ENCODE measurements at places on chromosomes 7 and 10. TPM values are rescaled to one million over a fixed set of nuclear protein-coding genes. Genes with fewer than 3 reads are reported as not detected.

Gene GOT1
- 49.0 TPM for total RNA-seq

Gene SKIDA1
- 0.32 TPM for total RNA-seq

Gene C7orf33
- not detected for total RNA-seq

Gene TRPV6
- not detected for total RNA-seq

Gene GCK
- total RNA-seq, result 0.43 TPM

Gene TAS2R5
- 0.86 TPM for total RNA-seq

Gene KCNIP2
- 0.86 TPM for total RNA-seq

Gene TECTB
- total RNA-seq, result not detected

Gene ANXA8L1
- 9.0 TPM for total RNA-seq

Gene TAS2R3
- 1.3 TPM for total RNA-seq

Gene RASA4
- total RNA-seq, result 10.4 TPM

Gene SPDYE2B
- total RNA-seq, result not detected

Gene PON1
- total RNA-seq, result not detected

Gene GUSB
- total RNA-seq, result 13.0 TPM

Gene ZNF117
- 5.2 TPM for total RNA-seq

Gene CYP3A7
- total RNA-seq, result not detected

Gene RELN
- 0.97 TPM for total RNA-seq

Gene LSM8
- total RNA-seq, result 28.5 TPM

All from fibroblast of villous mesenchyme (primary cell).